NCI-H2081 treated with DMSO at 0.1 percent for 48 hours (cell line): ENCODE measurements at places on chromosomes 2 and 18.

DNA sequence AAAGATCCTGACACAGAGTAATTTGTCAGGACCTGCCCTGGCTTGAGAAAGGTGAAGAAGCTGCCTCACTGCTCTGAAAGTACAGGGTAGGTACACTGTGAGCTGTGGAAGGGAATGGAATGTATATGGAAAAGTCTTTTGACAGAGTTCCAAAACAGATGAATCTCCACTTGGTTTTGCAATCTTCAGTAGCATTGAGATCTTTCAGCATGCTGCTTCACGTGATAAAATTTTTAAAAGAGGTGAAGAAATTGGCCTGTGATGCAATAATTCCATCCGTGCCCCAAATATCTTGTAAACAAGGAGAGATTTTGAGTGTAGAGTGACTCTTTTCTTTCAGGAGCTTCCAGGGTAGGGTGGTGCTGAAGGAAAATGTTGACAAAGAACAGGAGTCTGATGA lies 123.1 kb downstream of the OSR1 start:
- no peak for DNase-seq

- no peak for DNase-seq
Measured at GRCh38 chr2:96631804-96632435, 6.2 kb downstream of the KANSL3 start.

DNA sequence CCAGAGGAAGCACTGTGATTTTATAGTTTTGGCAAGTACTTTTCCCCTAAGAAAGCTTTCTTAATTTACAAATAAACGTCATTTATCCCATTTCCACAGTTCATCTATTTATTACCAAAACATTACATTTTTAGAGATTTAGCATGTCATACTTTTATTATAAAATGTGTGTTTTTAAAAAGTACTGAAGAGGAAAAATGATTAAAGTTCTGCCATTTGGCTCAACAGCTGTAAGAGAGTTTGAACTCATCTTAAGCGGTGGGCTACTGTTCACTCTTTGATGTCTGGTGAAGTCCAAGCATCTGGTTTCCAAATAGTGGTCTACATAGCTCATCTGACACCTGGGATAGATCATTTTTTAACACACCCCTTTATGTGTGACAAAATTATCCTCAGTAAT lies 51.3 kb upstream of the TANC1 start:
- no peak for DNase-seq

DNA sequence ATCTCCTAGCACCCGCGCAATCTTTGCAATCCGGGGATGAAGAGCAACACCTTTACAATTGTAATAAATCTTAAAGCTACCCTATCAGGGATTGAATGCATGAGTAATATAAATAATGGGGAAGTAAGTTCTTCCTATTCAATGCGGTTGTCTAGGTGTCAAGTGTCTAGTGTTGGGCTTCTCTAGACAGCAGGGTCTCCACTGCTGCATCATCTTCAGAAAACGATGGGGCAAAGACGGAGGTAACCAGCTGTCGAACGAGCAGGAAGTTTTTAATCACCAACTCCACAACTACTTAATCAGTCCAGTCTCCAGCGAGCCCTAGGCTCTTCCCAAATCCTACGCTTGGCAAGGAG lies 573 bp downstream of the STAM2 start:
- no peak for DNase-seq

- no peak for DNase-seq
Measured at GRCh38 chr2:224310943-224311625, 90.8 kb downstream of the FAM124B start.

DNA sequence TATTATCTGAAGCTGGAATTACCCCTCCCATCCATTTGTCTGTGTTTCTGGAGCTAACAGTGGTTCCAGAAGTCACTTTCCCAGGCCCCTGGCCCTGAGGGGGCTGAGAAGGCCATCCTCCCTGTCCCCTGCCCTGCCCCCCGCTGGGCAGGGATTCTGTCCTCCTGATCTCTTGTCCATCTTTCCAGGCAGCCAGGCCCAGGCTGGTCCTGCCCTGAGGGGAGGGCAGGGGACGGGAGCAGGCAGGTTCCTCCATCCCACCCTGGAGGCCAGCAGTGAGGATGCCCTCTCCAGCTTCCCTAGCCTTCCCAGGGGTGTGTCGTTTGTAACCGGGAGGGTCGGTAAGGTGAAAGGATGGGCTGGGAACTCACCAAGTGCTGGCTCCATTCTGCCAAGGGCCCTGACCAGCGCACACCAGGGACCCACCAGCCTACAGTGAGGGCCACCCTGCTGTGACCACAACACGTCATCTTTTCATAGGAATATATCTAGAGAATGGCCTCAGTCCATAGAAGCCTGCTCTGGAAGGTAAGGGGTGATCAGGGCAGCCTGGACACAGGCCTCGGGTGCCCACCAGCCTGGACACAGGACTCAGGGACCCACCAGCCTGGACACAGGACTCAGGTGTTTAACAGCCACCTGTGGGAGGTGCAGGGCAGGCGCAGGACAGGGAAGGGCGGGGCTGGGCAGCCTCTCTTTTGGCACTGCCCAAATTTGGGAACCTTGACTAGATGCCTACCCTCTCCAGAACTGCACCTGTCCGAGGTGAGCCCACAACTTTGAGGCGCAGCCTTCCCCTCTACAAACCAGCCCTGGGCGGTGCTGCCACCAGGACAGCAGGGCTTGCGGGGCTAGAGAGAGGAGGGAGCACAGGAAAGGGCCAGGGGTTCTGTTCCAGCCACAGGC lies 35.8 kb upstream of the GPC1 start:
- DNase-seq = no peak
